ENCODE measurements at places on chromosomes 11 and 22. TPM values are rescaled to one million over a fixed set of nuclear protein-coding genes. Genes with fewer than 3 reads are reported as not detected.

The IGSF22 gene
- 0.48 TPM for total RNA-seq

The MMP1 gene
- not detected for total RNA-seq

The NXPE4 gene
- not detected for total RNA-seq

The MS4A12 gene
- not detected for total RNA-seq

The C11orf65 gene
- total RNA-seq, result 1.2 TPM

The LRRC10B gene
- not detected for total RNA-seq

The PNPLA5 gene
- total RNA-seq, result not detected

The MS4A15 gene
- total RNA-seq, result not detected

The NPAS4 gene
- not detected for total RNA-seq

The MAPK8IP2 gene
- 0.08 TPM for total RNA-seq
